ENCODE measurements at places on chromosomes 7 and 10.

DNA sequence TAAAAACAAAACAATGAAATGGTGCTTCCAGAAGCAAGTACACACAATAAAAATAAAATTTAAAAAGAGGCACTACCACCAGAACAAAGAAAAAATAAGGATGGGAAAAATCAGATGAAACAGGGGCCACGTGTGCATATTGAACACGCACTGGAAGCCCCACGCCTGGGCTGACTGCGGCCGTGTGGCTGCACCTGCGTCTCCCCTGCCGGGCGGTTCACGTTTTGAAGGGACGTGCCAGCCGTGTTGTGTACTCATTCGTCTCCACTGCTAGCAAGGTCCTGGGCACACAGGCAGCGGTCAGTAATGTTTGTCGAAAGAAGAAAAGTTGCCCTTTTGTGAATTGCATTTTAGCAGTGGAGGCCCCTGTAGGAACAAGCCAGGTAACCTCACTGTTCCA lies 255.9 kb upstream of the RNF32 start:
- no peak for DNase-seq

DNA sequence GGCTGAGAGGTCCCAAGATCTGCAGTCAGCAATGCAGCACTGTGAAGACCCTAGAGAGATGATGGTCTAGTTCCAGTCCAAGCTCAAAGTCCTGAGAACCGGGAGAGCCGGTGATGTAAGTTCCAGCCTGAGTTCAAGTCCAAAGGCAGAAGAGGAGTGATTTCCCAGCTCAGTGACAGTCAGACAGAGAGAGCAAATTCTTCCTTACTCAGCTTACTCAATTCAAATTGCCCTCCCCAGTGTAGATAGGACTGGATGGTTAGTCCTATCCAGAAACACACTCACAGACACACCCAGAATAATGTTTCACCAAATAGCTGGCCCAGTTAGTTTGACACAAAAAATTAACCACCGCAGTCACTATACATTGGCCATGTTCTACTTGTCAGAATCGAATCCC lies 185.5 kb upstream of the MYO3A start:
- no peak for DNase-seq

DNA sequence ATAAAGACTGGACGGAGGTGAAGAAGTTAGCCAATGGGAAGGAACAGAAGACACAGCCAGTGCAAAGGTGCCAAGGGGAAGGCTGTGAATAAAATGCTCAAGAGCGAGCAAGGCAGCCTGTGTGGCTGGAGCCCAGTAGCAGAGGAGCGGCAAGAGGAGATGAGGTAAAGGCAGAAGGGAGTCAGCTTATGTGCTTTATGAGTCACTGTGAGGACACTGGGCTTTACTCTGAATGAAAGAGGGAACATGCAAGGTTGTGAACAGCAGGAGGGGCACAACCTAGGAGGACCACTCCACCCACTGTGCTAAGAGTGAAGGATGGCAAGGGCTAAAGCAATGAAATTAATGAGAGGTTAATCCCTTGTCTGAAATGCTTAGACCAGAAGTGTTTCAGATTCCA lies 129.0 kb upstream of the ODAD2 start:
- DNase-seq, result no peak

GRCh38 chr7:47935336-47935735 lies 12.9 kb downstream of the PKD1L1 start:
- DNase-seq, result no peak

DNA sequence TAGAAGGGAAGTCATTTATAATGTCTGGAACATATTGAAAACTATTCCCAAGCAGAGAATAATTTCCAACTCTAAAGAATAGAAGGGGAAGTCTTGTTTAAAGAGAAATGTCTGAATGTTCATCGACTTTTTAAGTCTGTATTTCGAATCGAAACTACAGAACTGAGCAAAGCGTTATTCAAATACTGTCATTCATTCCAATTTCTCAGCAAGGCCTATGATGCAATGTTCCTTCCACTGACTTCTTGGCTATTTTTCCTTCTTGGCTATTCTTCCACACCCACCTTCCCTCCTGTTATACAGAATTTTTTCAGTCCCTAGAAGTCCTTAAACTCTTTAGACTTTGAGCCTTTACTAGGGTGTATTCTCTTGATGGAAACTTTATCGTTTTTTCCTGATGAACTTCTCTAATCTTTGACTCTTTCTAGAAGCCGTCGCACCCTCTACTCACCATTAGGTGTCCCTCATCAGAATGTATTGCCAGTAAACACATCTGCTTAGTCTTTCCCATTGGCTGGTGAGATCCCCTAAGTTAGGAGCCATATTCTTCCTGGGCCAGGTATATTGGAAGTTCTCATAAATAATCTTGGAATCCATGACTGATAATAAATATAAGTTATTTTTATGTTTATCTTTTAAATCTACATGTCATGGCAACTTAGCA lies 235.7 kb upstream of the CCDC6 start:
- DNase-seq, result no peak

GRCh38 chr7:102455596-102455995 lies 9.1 kb downstream of the ALKBH4 start:
- no peak for DNase-seq

- no peak for DNase-seq
These were observed 395.5 kb downstream of the SUGCT start for GRCh38 chr7:40530292-40530691.

DNA sequence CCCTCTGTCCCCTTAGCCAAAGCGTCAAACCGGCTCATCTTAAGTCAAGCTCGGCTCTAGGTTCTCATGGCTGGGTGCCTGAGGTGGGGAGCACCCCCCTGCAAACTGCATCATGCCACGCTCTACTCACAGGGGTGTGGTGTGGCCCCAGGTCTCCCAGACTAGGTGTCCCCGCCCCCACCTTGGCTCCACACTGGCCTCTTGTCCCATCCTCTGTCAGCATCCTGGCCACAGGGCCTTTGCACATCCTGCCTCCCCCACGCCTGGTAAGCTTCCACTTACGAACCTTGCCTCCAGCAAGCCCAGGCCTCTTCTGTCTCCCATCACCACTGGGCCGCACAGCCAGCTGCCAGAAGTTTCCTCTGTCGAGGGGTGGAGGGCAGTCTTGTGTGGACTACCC lies 20.2 kb upstream of the GRIFIN start:
- no peak for DNase-seq

DNA sequence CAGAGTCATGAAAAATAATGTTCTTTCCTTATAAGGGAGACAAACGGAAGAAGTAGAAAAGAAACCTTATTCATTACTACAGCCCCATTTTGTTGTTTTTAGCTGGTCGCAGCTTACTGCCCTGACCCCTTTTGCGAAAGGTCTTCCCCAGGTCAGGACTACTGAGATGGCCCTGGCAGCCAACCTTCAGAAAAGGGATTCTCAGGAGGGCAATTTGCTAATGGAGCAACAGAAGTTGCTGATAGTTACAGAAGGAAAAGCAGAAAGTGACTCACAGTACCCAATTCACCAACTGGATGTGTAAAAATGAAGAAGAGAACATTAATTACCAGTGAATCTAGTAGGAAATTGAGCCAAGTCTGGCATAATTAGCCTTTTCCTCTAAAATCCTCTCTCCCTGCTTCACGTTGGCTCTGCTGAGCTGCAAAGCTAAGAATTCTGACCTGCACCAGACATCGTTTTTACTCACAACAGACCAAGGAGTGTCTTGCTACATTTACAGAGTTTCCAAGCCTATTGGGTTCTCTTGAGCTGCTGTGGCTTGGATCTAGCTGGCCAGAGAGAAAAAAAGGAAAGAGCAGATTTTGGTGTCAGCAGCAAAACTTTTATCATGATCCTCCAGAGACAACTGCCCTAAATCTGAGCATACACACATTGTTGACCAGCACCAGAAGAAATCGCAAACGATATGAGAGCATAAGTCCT lies 499.9 kb upstream of the FZD8 start:
- DNase-seq, result no peak

DNA sequence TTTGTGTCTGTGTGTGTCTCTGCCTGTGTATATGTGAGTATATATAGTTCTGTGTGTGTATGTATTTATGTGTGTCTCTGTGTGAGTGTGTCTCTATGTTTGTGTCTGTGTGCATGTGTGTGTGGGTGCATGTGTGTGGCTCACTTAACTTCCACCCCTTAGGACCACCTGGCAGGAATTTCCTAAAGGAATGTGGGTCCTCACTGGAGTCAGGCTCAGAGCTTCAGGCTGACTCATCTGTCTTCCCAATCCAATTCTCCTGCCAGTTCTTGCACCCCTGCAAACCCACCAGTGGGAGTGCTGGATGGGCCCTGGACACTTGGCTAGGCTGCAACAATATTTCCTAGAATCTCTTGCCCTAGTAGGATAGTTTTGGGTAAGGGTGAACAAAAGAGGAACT lies 70.2 kb upstream of the GRB10 start:
- DNase-seq, result no peak

DNA sequence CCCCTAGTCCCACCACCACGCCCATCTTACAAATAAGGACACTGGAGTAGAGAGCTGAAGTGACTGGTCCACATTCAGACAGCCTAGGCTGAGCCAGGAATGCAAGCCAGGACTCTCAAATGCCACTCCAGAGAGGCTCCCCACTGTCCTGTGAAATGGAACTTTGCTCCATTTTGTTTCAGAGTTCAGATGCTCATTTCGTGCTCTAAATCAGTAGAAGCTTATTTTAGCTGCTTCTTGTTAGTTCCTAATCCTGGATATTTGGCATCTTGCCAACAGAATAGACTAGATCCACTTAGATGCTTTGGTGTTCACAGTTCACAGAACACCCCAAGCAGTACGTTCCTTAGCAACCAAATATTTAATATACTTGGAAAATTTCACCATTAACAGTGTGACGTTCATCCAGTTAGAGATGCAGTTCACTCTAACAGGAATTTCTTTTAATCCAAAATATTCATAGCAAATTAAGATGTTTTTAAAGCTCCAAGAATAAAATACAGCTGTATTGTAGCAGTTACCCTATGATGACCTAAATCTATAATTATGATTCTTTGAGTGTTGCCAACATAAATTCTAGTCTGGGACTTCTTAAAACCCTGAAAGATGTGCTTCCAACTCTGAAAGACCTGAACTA lies 7.3 kb downstream of the MMP21 start:
- DNase-seq, result no peak

GRCh38 chr10:28214219-28214618 lies 88.6 kb downstream of the MPP7 start:
- DNase-seq, result no peak

- no peak for DNase-seq
These were observed 179.7 kb upstream of the MALRD1 start for GRCh38 chr10:18868919-18869318.

- DNase-seq, result no peak
These were observed 107.3 kb downstream of the ZMIZ1 start for GRCh38 chr10:79176052-79176501.

DNA sequence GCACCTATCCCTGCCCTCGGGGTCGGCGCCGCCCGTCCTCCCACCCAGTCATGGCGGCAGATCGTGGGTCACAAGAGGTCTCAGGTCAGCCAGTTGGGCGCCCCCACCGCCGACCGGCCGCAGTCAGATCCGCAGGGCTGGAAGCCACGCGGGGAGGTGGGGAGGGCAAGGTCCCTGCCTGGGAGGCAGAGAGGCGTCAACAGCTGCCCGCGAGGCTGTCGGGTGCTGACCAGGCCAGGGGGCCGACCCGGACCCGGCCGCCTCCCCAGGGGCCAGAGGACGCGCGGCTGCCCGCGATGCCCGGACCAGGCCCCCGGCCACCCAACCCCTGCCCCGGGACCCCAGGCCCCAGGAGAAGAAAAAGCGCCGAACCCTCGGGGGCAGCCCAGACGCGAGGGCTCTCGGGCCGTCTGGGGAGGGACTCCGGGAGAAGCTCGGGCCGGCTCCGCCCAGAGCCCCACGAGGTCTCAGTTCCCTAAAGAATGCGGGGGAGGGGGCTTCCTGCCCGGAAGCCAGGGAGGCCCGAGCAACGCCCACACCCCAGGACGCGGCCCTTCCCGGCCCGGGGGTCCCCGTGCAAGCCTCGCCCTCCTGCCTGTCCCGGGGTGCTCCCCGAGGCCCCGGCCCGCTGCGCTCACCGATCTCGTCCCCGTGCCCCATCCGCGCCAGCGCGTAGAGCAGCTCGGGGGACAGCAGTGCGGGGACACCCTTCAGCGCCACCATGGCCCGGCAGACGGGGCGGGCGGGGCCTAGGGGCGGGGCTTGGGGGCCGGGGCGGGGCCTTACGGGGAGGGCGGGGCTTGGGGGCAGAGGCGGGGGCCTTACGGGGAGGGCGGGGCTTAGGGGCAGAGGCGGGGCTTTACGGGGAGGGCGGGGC lies at the start of gene FUOM:
FUOM (minus strand) TSS at position 735 of the 877 bp plus-strand sequence; CDS start at position 723, 12 bp downstream.
- DNase-seq, result peak; percentile 76

- no peak for DNase-seq
These were observed 123.4 kb upstream of the BTBD16 start for GRCh38 chr10:122147663-122148062.

DNA sequence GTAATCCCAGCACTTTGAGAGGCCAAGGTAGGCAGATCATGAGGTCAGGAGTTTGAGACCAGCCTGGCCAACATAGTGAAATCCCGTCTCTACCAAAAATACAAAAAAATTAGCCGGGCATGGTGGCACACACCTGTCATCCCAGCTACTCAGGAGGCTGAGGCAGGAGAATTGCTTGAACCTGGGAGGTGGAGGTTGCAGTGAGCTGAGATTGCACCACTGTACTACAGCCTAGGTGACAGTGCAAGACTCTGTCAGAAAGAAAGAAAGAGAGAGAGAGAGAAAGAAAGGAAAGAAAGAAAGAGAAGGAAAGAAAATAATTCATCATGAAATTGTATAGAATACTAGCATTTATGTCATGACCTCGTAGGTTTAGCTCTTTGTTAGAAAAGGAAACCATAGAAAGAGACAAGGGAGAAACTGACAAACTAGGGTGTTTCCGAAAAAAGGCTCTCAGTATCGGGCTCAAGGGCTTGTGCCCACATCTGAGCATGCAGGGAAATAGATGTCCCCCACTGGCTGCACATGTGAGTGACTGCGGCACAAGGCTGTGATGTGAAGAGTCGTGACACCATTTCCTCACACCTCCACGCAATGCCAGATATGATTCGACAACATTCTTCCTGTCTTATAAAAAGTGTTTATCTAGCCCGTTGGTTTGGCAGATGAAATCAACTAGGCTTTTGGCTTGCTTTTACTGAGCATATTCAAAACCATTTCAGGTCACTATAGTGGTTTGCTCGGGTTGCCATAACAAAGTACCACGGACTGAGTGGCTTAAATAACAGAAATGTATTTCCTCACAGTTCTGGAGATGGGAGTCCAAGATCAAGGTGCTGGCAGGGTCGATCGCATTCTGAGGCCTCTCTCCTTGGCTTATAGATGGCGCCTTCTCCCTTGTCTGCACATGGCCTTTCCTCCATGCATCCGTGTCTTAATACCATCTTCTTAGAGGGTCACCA lies 2.0 kb downstream of the SRGN start:
- DNase-seq, result peak; percentile 75

DNA sequence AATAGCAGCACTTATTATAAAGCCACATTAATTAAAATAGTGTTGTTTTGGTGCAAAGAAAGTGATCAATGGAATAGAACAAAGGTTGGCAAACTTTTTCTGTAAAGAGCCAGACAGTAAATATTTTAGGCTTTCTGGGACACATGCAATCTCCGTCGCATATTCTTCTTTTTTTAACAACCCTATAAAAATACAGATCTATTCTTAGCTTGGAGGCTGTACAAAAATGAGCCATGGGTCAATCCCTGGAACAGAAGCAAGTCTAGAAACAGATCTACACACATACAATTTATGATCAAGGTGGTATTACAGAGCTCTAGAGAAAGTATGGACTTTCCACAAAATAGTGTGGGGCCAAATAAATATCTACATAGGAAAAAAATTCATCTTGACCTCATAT lies 71.8 kb downstream of the ARHGAP21 start:
- DNase-seq, result no peak

Data from stimulated activated CD4-positive, alpha-beta T cell treated with anti-CD3 and anti-CD28 coated beads, Interleukin-4, amount 100 ng/mL, for 4 hours (primary cell).